ENCODE measurements at places on chromosomes 5 and 9. TPM values are rescaled to one million over a fixed set of nuclear protein-coding genes. Genes with fewer than 3 reads are reported as not detected.

The FOXD4L3 gene
- polyA plus RNA-seq, result not detected

The IL33 gene
- polyA plus RNA-seq, result not detected

The IFNA21 gene
- not detected for polyA plus RNA-seq

The DDX31 gene
- 20.0 TPM for polyA plus RNA-seq

The WNK2 gene
- not detected for polyA plus RNA-seq

The OTULINL gene
- polyA plus RNA-seq, result 3.2 TPM

The SCAI gene
- 4.9 TPM for polyA plus RNA-seq

The PDE6A gene
- 0.11 TPM for polyA plus RNA-seq

The PCDHGA11 gene
- 2.6 TPM for polyA plus RNA-seq

The TRPM3 gene
- polyA plus RNA-seq, result not detected

The TEX48 gene
- polyA plus RNA-seq, result not detected
